ENCODE measurements at places on chromosomes 1 and 21. TPM values are rescaled to one million over a fixed set of nuclear protein-coding genes. Genes with fewer than 3 reads are reported as not detected.

DNA sequence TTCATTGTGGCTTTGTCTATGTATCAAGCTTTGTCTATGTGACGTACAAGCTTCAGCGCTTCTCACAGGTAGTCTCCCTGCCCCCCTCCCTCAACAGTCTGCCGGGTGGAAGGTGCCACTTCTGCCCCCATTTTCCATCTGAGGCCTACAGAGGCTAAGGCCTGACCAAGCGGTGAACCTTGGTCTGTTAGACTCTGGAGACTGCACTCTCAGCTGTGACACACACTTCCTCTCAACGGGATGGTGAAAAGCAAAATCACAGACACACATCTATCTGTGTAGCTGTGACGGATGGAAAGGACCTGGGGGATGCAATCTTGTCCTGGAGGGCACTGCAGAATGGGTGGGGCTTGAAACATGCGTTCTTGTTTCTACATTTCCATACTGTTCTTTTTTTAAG, 152.9 kb upstream of the EDN2 start:
- DNase-seq = no peak

- no peak for DNase-seq
Measured at GRCh38 chr1:180889325-180889724, 23.4 kb upstream of the KIAA1614 start.

DNA sequence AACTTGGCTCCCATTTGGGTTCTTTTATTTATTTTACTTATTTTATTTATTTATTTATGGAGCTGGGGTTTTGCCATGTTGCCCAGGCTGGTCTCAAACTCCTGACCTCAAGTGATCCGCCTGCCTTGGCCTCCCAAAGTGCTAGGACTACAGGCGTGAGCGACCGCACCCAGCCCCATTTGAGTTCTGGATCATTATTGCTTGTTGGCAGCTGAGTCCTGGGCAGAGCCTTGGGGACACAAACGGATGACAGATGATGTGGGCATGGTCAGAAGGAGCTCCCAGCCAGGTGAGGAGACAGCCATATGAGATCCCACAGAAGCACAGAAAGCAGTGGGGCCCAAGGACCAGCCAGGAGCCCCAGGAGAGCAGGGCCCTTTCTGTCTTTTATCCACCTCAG, 254.0 kb downstream of the MATN1 start:
- no peak for DNase-seq

DNA sequence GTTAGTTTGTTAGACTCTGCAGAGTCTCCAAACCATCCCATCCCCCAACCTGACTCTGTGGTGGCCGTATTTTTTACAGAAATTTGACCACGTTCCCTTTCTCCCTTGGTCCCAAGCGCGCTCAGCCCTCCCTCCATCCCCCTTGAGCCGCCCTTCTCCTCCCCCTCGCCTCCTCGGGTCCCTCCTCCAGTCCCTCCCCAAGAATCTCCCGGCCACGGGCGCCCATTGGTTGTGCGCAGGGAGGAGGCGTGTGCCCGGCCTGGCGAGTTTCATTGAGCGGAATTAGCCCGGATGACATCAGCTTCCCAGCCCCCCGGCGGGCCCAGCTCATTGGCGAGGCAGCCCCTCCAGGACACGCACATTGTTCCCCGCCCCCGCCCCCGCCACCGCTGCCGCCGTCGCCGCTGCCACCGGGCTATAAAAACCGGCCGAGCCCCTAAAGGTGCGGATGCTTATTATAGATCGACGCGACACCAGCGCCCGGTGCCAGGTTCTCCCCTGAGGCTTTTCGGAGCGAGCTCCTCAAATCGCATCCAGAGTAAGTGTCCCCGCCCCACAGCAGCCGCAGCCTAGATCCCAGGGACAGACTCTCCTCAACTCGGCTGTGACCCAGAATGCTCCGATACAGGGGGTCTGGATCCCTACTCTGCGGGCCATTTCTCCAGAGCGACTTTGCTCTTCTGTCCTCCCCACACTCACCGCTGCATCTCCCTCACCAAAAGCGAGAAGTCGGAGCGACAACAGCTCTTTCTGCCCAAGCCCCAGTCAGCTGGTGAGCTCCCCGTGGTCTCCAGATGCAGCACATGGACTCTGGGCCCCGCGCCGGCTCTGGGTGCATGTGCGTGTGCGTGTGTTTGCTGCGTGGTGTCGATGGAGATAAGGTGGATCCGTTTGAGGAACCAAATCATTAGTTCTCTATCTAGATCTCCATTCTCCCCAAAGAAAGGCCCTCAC, at the start of gene OLIG2:
OLIG2 (plus strand) TSS at position 447 of the 954 bp plus-strand sequence. CDS start 928 bp downstream, outside the sequence.
- no peak for DNase-seq

- DNase-seq = no peak
Measured at GRCh38 chr1:184028854-184029623, 8.5 kb downstream of the COLGALT2 start.

DNA sequence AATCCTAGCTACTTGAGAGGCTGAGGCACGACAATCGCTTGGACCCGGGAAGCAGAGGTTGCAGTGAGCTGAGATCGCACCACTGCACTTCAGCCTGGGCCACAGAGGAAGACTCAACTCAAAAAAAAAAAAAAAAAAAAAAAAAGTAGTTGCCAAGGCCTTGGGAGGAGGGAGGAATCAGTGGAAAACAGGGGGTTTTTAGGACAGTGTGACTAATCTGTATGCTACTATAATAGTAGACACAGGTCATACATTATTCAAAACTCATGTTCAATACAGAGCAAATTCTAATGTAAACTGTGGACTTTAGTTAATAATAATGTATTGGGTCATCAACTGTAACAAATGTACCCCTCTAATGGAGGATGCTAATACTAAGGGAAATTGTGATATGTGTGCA, 51.7 kb upstream of the CTPS1 start:
- DNase-seq = no peak

DNA sequence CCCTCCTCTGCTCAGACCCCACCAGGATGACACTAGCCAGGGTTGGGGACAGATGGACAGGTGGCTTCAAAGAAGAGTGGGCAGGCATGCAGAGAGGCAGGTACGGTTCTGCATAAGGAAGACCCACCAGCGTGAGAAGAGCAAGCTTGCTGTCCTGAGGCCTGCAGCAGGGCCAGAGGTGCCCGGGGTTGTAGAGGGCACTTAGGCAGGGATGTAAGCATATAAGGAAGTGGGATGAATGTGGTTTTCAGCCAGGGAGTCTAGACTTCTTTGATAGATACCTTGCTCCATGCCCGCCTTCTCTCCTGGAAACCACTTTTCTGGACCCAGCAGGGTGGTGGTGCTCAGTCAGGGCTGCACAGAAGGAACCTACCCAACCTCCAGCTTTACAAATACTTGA, 1.4 kb downstream of the TTC39A start:
- no peak for DNase-seq

DNA sequence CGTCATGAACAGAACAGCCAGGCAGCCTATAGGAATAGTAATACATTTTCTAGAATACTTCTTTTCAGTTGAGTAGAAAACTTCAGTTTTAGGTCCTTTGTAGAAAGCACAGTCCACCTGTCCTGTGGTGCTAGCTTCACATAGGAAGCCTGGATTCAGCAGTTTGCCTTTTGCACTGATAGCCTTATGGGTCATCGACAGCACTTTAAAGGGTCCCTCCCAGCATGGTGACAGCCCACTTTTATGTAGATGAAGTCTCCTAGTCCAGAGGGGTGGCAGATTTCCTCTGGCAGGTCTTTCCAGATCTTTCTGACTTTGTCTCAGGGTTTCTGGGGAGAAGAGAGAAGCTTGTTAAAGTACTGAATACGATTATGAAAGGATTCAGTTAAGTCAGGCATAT, 161.4 kb upstream of the TNR start:
- DNase-seq = no peak

DNA sequence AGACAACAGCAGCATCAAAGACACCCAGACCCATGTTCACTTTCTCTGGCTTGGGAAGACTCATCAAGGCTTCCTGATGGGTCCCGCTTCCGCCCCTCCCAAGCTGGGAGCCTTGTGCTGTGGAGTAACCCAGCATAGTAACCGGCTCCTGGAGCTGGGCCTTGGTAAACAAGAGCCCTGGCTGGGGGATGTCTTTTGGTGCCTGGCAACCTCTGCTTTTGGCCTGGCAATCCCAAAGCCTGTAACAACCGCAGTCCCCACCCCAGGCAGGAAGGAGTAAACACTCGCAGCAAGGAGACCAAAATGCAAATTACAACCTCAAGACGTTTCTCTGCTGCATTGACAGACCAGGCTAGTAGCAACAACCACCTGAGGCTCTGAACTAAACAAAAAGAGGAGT, 16.9 kb upstream of the THRAP3 start:
- DNase-seq = no peak

GRCh38 chr21:34154878-34155277, 81.5 kb downstream of the MRPS6 start:
- DNase-seq = no peak

- DNase-seq = no peak
Measured at GRCh38 chr1:235009561-235010306, 118.9 kb downstream of the TOMM20 start.

GRCh38 chr1:160256396-160257046, 5.8 kb downstream of the DCAF8 start:
- no peak for DNase-seq

Gene ZBTB8A
- total RNA-seq = not detected

Gene RGS4
- total RNA-seq = not detected

Measured in CD8-positive, alpha-beta T cell (primary cell).